T1000 (cell line): ENCODE measurements at places on chromosomes 7 and 10.

DNA sequence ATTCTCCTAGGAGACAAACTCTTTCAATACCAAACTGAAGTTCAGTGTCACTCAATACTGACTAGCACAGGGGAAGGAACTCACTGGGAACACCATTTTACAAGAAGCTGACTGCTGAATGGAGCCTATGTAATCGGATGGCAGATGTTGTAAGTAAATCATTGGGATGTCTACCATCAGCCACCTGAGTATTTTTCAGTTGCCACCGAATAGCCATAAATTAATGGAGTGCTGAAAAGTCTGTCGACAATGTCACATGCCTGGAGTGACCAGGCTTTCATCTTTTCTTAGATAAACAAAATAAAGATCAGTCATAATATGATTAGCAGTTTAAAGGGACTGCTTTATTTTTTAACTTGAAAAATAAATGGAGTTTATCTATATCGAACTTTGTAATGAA is 145.9 kb upstream of the SEMA3E start:
- DNase-seq: no peak

GRCh38 chr10:84546609-84547008 is 218.2 kb downstream of the CCSER2 start:
- DNase-seq: no peak

DNA sequence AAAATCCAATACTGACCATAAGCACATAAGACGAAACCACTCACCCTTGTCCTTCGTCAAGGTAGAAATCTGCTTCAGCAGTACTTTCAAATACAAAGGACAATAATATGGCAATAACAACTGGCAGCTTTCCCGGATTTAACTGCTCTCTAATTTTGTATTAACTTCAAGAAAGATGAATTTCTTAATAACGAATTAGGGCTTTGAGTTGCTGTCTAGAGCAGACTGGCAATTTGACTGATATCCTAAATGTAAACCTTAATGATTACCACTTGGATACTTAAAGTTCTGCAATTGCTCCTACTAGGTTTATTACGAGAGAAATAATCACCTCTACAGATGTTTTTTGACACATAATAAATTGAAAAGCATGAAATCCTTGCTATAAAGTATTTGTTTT is 418.7 kb downstream of the MAGI2 start:
- DNase-seq: no peak

GRCh38 chr7:1851721-1852516 is 181.8 kb downstream of the ELFN1 start:
- DNase-seq: no peak

DNA sequence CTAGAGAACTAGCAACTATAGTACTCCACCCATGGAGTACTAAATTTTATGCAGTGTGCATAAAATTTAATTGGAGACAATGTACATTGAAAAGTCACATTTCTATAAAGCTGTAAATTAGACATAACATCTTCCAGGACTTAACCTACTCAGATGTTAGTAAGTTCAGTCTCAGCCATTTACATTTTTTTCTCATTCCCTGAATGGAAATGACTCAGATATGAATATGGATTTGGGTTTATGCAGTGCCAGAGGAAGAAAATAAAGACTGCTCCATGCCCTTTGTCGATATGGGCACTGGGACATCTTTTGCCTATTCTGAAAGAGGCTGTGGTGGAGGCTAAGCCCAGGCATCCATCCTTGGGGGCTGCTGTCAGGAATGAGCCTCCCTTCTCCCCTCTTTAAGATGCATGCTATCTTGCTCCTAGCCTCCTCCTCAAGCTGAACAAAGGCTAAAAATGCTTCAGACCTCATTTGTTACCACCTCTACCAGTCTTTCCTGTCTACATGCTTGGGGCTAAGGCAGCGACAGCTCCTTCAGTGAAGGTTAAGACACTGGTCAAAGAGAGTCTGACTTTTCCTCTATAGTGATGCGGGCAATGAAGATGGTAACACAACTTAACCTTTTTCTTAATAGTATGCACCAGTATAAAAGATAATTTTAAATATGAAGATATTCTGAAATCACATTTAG is 486.8 kb upstream of the ANKRD30A start:
- no peak for DNase-seq
